ENCODE measurements at places on chromosomes 5 and 9.

DNA sequence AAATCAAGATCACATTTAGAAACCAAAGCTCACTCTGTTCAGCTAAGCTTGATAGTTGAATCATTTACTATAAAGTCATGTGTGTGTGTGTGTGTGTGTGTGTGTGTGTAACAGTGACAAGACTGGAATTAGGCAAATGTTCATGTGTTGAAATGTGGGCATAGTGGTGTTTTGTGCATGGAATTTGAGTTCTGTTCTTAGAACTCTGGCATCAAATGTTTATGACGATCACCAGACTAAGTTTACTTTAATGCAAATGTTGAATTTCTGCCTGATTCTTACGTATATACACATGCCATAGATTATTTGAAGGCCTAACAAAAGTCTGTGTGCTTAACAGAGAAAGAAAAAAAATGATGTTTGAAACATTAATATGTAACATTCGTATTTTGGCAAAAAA is 72.8 kb upstream of the COL5A1 start:
- DNase-seq, result no peak

GRCh38 chr9:76603448-76603895 is 144.5 kb downstream of the GCNT1 start:
- DNase-seq, result no peak

DNA sequence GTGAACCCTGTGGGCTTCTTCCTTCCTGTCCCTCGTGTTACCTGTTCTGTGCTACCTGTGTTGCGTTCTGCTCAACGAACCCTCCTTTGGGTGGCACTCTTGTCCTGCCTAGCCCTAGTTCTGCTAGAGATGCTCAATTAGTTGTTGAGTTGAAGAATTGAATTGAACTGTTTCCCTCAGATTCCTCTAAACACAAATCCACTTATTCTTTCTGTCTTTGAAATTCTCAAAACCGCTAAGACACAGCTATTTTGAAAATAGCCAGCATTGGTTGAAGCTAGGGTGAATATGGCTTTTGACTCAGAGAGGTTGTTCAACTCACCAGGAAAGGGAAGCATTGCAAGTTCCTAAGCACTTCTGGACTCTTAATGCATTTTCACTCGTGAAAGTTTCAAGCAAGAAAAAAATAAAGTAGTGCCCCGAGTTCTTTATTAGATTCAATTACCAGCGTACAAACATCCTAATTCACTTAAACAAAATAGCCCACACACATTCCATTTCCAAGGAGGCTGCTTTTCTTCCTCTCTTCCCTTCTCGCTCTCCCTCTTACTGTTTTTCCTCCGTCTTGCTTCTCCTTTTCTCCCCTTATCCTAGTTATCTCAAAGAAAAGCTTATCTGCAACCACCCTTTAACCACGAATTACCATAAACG is 642 bp upstream of the ITGA1 start:
- DNase-seq, result peak; percentile 67

- DNase-seq, result peak; percentile 10
These were observed 19.9 kb upstream of the KCNIP1 start for GRCh38 chr5:170483701-170484458.

GRCh38 chr5:124234022-124234769 is 512.2 kb downstream of the ZNF608 start:
- DNase-seq, result no peak

- DNase-seq, result no peak
These were observed 77.4 kb upstream of the ANXA1 start for GRCh38 chr9:73074176-73074708.

- no peak for DNase-seq
These were observed 111.1 kb upstream of the DPYSL3 start for GRCh38 chr5:147621016-147621415.

GRCh38 chr9:122791872-122792669 is 3.3 kb downstream of the OR5C1 start:
- no peak for DNase-seq

DNA sequence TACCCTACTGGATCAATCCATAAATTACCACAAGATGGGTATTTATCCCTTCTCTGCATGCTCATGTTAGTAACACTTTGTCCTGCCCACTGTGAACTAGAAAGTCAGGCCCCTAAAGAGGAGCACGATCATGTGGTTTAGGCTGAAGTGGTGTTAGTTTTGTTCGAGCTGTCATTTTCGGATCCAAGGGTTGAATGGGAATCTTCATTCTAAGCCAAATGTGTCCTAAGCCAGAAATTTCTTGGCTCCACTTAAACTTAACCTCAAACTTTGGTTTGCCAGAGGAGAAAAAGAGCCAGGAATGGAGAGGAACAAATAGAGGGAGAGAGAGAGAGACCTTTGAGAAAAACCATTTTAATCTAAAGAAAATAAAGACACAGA is 837.7 kb upstream of the ZNF608 start:
- DNase-seq, result no peak

DNA sequence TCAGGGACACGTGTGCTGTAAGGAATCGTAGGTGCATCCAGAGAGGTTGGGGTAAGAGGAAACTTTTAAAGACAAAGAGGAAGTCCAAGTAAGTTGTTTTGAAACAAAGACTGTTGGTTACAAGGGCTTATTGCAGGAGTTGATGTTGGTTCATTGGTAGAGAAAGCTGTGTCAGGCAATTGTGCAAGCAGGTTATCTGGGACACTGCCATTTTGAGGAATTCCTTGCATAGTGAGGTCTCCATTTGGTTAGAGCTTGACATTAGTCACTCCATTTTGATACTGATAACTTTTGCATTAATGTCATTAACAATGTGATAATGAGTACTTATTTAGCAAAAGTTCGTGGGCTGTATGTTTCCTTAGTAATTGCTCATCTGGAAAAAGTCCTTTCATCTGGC is 24.9 kb downstream of the CNOT6 start:
- DNase-seq, result no peak

DNA sequence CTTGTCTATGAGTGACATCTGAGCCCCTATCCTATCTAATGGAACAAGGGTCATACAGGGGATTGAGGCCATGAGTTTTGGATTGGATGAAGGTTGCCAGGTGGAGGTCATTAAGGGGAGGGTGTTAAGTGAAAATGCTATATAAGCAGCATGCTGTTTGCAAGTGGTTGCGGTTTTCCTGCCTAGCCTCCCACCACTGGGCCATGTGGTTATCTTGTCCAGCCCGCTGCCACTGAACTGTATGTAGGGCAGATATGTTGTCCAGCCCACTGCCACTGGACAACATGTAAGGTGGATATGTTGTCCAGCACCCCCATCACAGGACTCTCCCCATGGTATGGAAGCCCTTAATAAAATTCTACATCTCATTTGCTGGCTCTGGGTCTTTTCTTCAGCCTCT is 200.0 kb downstream of the FGF10 start:
- no peak for DNase-seq

DNA sequence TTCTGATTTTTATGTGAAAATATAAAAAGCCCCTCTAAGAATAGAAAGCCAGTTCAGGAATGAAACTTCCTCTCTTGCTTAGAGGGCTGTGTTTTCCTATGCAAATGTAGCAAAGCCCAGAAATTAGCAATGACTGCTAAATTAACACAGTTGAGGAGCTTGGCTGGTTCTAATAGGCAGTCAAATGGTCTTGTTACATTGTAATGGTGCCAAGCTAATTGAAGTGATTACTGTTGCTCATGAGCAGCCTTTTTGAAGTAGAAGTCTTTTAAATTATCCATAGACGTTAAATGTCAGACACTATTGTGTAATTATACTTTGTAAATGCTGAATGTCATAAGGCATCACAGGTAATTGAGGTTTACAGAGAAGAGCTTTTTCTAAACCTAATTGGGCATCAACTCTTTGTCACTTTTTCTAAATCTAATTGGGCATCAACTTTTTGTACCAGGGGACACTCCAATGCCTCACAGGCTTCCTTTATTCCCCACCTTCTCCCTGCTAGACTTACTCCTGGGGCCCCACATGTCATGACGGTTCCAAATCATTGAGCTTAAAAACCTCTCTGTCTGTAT is 229.1 kb downstream of the PSAT1 start:
- no peak for DNase-seq

- DNase-seq, result no peak
These were observed 168.5 kb upstream of the FER start for GRCh38 chr5:108579236-108579635.

DNA sequence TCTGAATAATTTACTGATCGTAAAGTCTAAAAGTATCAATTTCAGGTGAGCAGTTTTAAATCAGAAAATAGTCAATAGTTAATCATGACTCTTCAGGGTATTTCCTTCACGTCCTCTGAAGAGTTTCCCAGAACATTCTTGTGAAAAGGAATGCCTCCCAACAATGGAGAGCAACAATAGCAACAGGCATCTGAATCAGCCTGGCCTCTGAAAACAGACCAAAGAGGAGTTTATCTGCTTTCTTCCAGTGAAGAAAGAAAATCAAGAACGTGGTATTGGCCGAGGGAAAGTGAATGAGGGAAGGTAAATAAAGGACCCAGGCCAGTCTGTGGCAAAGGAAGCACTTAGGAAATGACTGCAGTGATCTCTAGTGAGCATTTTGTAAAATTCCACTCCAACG is 26.1 kb upstream of the RASGEF1C start:
- DNase-seq, result no peak

DNA sequence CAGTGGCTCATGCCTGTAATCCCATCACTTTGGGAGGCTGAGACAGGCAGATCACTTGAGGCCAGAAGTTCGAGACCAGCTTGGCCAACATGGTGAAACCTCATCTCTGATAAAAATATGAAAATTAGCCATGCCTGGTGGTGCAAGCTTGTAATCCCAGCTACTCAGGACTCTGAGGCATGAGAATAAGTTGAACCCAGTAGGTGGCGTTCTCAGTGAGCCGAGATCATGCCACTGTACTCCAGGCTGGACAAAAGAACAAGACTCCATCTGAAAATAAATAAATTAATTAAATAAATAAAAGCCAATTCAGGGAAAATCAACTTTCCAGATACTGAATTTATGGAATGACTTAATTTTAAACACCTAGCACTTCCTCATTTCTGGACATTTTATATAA is 1722.1 kb downstream of the MAT2B start:
- DNase-seq, result no peak

- DNase-seq, result peak; percentile 37
These were observed 270.9 kb upstream of the IL12B start for GRCh38 chr5:159601216-159601615.

DNA sequence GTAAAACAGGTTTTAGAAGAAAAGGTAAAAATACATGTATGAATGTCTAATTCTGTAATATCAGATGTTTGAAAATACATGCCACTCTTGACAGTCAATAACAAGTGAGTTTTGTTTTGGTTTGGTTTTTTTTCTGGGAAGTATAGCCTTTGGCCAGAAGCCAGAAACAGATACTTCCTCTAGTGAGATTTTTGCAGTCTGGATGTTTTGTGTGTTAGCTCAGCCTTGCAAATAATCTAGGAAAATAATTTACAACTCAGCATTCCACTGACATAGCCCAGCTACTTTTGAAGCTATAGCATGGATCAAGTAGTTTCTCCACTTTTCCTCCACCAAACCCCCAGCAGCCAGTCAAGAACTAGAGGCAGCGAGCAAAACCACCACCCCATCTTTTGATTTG is 56.7 kb downstream of the SLC1A1 start:
- no peak for DNase-seq

DNA sequence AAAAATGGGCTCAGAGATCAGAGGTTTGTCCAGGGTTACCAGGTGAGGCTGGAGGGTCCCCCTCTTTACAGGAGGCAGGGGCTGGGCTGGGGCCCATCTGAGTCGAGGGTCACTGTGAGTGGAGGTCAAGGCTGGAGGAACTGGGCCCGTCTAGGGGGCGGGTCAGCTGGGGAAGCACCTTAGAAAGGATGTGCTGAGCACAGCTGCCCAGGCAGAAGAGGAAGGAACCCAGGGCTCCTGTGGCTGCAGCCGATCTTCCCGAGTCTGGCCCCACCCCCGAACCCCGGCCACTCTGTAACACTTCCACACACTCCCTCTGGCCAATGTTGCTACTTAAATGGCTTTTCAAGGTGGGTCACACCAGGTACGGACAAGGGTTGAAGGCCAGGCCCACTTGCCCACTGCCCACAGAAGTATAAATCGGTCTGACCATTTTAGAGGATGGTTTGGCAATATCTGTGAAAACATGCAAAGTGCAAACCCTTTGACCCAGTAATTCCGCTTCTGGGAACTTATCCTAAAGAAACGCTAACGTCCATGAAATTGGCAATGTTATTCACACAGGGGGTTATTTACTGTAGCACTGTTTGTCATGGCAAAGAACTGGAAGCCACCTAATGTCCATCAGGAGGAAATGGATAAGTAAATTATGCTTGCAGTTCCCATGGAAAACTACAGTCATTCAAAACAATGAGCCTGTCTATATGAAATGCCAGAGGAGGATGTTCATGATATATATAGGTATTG is 30.5 kb upstream of the EEIG1 start:
- no peak for DNase-seq

- DNase-seq, result no peak
These were observed 76.3 kb upstream of the ORM1 start for GRCh38 chr9:114246558-114246957.

- DNase-seq, result no peak
These were observed 4.8 kb upstream of the PAM start for GRCh38 chr5:102750151-102750834.

DNA sequence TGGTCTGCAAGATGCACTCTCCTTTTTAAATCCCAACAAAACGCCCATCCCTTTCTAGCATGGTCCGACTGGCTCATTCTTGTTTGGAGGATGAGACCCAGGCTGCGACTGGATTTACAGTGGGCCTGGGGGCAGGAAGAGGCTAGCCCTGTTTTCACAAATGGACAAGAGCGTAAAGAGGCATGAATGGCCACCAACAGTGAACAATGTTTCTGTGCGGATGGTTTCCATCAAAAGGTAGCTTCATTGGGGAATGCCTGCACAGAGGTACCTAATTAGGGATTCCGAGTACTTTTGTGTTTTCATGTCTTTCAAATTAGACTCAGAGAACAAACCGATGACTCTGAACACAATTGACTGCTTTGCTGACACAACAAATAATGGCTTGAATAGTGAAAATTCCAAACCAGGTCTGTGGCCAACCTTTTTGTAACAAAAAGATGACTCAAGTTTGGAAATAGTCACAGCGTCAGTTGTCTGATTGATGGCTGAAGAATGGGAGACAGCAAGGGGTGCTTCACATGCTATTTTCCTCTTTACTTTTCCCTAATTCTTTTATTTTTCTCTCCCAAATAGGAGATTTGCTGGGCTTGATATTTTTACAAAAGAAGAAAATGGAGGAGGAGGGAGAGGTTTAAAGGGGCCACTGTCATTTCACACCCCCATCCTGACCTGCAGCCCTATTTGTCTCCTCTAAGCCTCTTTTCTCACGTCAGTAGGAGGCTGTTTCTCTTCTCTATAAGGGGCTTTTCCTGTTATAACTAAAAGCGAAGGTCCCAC is 208.1 kb upstream of the S1PR3 start:
- DNase-seq, result no peak

- DNase-seq, result no peak
These were observed 8.9 kb downstream of the IPO11 start for GRCh38 chr5:62421414-62421813.

- DNase-seq, result no peak
These were observed 447.3 kb upstream of the MPDZ start for GRCh38 chr9:13726746-13727145.

DNA sequence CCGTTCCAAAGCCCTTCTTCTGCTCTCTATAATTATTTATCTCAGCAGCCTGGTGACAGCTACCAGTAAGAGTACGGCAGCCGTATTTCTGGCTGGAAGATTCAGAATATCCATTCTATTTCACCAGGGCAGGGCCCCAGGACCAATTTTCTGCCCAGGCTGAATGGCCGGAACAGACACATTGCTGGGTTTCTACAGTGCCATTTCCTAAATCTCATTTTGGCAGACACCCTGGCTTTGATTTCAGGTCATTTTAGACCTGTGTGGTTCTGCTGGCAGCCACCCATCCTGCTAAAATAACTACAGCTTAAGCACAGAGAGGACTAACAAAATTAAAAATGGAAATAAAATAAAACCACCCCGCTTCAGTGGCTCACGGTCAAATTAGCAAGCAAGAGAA is 95.0 kb downstream of the CRB2 start:
- DNase-seq, result no peak

- DNase-seq, result no peak
These were observed 7.9 kb upstream of the RNF145 start for GRCh38 chr5:159217236-159217635.
